ENCODE measurements at places on chromosomes 2 and 18. TPM values are rescaled to one million over a fixed set of nuclear protein-coding genes. Genes with fewer than 3 reads are reported as not detected.

Gene COL3A1
- total RNA-seq = 192 TPM

Gene INHBB
- total RNA-seq = 2.9 TPM

Gene MAPRE3
- 39.3 TPM for total RNA-seq

Gene SP5
- 1.3 TPM for total RNA-seq

Gene FBLN7
- total RNA-seq = 0.18 TPM

Gene DCDC2C
- total RNA-seq = not detected

Gene EMILIN2
- total RNA-seq = 38.4 TPM

Gene CCDC195
- not detected for total RNA-seq

Gene HES6
- 1.1 TPM for total RNA-seq

Gene TEKT4
- 0.18 TPM for total RNA-seq

Gene SPP2
- not detected for total RNA-seq

Gene ACTR3
- 68.1 TPM for total RNA-seq

Gene STPG4
- not detected for total RNA-seq

Gene COL4A4
- 0.94 TPM for total RNA-seq

Gene NMUR1
- 0.10 TPM for total RNA-seq

Gene ASB18
- not detected for total RNA-seq

Gene SCG2
- 0.48 TPM for total RNA-seq

Gene DSG4
- not detected for total RNA-seq

Gene COBLL1
- total RNA-seq = 53.5 TPM

Measured in ovary (tissue), 10 donors.